Kasumi-1 (cell line): ENCODE measurements at places on chromosomes 12 and 14.

DNA sequence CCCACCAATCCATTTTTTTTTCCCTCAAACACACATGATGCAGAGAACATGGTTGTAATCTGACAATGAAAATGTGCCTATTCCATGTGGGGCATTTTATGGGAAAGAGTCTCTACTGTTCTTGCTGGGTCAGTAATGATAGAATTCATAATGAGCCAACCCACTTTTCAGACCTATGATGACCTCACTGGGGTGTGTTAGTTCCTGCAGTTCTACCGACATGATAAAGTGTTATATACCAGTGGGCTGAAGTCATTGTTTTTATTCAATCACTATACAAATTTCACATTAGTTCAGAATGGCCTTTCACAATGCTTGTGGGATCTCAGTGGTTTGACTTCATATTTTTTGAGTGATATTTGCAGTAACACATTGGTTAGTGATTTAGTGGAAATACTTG, 47.5 kb downstream of the PPFIBP1 start:
- DNase-seq: no peak

- DNase-seq: no peak
Measured at GRCh38 chr14:100723135-100723829, 3.4 kb upstream of the DLK1 start.

DNA sequence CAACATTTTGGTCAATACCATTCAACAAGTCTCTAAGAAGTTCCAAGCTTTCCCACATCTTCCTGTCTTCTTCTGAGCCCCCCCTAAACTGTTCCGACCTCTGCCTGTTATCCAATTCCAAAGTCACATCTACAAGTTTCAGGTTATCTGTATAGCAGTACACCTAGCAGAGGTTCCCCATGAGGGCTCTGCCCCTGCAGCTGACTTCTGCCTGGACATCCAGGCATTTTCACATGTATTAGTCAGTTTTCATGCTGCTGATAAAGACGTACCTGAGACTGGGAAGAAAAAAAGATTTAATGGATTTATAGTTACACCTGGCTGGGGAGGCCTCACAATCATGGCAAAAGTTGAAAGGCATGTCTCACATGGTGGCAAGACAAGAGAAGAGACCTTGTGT, 10.2 kb upstream of the PLA2G1B start:
- no peak for DNase-seq

GRCh38 chr14:34498684-34499412, 36.8 kb upstream of the SPTSSA start:
- DNase-seq: peak; percentile 28

DNA sequence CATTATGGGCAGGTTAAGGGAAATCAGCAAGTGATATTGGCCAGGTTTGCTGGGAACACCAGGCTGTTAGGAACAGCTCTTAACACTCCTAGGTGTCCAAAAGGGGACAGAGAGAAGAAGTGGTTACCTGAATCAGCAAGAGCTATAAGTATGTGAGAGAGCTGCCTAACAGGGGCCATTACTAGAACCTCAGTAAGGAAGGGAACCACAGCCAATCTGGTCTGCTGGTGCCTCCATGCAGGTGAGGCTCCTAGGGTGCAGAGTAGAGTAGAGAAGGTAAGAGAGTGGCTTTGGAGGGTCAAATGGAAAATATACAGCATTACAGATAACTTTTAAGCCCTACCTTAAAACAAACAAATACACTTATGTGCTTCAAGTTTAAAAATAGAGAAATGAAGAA, 36.6 kb upstream of the CCT2 start:
- DNase-seq: no peak

- no peak for DNase-seq
Measured at GRCh38 chr12:18165889-18166288, 75.9 kb upstream of the RERGL start.

DNA sequence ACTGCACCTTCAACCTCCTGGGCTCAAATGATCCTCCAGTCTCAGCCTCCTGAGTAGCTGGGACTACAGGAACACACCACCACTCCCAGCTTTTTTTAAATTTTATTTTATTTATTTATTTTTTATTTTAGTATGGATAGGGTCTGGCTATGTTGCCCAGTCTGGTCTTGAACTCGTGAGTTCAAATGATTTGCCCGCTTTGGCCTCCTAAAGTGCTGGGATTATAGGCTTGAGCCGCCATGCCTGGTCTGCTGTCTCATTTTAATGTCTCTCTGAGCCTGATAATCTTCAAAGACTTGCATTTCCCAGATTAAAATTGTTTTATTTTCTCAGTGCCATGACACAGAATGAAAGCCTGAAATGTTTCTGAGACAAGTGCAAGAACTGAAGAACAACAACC, 1.2 kb upstream of the INHBC start:
- DNase-seq: no peak

GRCh38 chr12:120573560-120573959, 7.6 kb downstream of the POP5 start:
- no peak for DNase-seq

- DNase-seq: no peak
Measured at GRCh38 chr14:104011824-104012517, 69.6 kb upstream of the RD3L start.

DNA sequence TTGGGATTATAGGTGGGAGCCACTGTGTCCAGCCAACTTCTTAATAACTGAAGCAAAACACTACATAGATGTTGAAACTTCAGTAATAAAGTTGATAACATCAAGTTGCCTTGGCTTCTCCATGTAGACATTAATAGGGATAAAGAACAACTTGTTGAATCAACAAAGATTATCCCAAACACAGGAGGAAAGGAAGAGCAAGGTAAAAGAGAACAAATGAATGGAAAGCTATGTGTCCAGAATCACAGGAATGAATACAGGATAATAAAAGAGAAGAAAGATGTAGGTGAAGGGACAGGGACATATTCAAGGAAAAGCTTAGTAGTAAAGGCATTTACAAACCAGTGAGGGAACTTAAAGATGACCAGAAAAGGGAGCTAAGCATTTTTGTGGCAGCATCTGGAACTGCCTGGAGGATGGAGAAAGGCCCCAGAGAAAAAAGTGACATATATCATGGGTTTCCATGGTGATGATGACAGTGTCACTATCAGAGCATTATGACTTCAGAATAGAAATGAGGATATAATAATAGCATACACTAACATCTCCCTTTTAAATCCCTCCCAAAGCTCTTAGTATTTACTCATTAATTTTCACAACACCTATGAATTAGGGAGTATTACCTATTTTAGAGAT, 24.0 kb upstream of the MDM1 start:
- no peak for DNase-seq

GRCh38 chr14:54647378-54647777, 80.5 kb downstream of the SAMD4A start:
- no peak for DNase-seq

DNA sequence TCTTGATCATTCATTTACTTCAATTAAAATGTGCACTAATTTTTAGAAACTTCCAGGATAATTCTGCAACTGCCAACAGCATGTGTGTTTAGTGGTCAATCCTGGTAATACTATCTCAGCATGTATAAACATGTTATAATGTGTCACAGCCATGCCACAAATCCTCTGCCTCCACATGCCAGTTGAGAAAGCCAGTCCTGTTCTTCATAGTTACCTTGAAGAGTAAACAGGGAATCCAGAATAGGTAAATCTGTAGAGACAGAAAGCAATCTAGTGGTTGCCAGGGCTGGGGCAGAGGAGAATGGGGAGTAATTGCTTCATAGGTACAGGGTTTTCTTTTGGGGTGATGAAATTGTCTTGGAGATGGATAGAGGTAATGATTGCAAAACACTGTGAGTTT, 85.9 kb downstream of the ARMH4 start:
- no peak for DNase-seq

GRCh38 chr12:131087302-131087818, 133.7 kb downstream of the ADGRD1 start:
- DNase-seq: no peak

- DNase-seq: no peak
Measured at GRCh38 chr12:103278329-103278728, 217.4 kb downstream of the C12orf42 start.

DNA sequence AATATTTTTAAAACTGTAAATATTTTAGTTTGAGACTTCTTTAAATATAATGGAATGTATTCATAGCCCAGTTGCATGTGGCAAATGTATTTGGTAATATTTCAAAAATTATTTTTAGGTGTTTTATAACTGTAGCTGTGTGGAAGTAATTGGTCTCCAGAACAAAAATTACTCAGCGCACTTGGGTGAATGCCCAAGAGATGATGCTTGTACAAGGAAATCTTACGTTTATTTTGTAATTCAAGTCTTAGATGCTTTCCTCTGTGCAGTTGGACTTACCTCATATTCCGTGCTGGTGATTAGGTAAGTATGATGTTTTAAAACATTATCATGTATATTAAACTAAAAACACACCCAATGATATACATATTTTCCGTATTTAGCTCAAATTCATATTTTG, 76.7 kb upstream of the SLCO1B1 start:
- no peak for DNase-seq

DNA sequence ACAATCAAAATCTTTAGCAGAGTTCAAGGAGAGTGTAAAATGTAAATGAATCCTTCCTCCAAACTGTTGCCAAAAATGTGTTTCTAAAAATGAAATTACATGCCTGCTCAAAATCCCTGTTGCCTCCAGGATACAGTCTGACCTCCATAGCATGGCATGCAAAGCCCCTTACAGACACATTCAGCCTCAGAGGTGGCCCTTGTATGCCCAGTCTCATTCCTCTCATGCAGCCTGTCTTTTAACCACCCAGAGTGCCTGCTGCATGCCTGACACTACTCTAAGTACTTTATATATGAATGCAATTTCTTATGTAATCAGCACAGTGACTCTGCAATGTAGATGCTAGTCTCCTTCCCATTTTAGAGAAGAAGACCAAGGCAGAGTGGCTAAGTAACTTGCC, 24.4 kb upstream of the PTPRQ start:
- DNase-seq: no peak

DNA sequence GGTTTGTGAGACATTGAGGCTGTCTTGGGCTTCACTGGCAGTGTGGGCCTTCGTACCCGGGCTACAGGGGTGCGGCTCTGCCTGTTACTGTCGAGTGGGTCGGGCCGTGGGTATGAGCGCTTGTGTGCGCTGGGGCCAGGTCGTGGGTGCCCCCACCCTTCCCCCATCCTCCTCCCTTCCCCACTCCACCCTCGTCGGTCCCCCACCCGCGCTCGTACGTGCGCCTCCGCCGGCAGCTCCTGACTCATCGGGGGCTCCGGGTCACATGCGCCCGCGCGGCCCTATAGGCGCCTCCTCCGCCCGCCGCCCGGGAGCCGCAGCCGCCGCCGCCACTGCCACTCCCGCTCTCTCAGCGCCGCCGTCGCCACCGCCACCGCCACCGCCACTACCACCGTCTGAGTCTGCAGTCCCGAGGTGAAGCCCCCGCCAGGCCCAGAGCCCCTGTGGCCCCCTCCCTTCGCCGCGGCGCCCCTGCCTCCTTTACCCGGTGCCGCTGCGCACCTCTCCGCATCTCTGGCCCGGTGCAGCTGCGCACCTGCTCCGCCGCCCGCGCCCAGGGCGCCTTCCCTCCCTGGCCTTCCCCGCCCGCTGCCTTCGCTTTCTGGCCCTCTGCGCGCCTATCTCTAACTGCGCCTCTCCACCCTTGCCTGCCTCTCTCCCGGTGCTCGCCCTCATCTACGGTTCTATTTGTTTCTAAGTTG, at the start of gene ENO2:
Gene ENO2, plus strand, starts transcription at position 335 of the 701 bp plus-strand sequence. CDS start 1,253 bp downstream, outside the sequence.
- peak; percentile 8 for DNase-seq

- DNase-seq: no peak
Measured at GRCh38 chr12:42962384-42962783, 372.8 kb upstream of the PRICKLE1 start.

DNA sequence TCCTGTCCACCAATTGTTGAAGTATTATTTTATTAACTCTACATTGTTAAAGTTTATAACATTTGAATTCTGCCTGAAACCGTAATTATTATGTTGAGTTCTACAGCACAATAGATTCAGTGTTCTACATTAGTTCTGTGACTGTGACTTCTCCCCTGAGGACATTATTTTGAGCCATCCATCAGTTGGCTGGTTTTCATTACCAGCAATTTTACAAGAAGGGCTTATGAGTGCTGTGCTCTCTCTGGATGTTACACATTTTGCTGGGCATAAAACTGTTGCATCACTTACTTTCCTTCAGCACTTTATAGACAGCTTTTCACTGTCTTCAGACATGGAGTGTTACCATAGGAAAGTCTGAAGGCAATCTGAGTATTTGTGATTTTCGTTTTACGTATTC, 118.2 kb upstream of the KITLG start:
- DNase-seq: no peak

- no peak for DNase-seq
Measured at GRCh38 chr14:101758913-101759593, 2.5 kb upstream of the PPP2R5C start.

- no peak for DNase-seq
Measured at GRCh38 chr12:53222806-53223261, 9.2 kb downstream of the RARG start.

- no peak for DNase-seq
Measured at GRCh38 chr14:103897075-103897947, 30.9 kb upstream of the TDRD9 start.

- peak; percentile 85 for DNase-seq
Measured at GRCh38 chr14:92531106-92531873, 17.7 kb downstream of the RIN3 start.

- no peak for DNase-seq
Measured at GRCh38 chr12:15651371-15651770, 137.8 kb downstream of the EPS8 start.

- DNase-seq: no peak
Measured at GRCh38 chr12:76284816-76285750, 63.1 kb downstream of the BBS10 start.

- DNase-seq: no peak
Measured at GRCh38 chr12:52214421-52214802, 18.6 kb upstream of the KRT7 start.

- DNase-seq: no peak
Measured at GRCh38 chr12:130016986-130017385, 113.2 kb upstream of the TMEM132D start.

GRCh38 chr14:93804654-93805053, 16.4 kb upstream of the PRIMA1 start:
- DNase-seq: no peak

GRCh38 chr12:125314051-125314755, 249.0 kb downstream of the AACS start:
- DNase-seq: no peak

- no peak for DNase-seq
Measured at GRCh38 chr12:138898-139534, 72.4 kb downstream of the IQSEC3 start.

DNA sequence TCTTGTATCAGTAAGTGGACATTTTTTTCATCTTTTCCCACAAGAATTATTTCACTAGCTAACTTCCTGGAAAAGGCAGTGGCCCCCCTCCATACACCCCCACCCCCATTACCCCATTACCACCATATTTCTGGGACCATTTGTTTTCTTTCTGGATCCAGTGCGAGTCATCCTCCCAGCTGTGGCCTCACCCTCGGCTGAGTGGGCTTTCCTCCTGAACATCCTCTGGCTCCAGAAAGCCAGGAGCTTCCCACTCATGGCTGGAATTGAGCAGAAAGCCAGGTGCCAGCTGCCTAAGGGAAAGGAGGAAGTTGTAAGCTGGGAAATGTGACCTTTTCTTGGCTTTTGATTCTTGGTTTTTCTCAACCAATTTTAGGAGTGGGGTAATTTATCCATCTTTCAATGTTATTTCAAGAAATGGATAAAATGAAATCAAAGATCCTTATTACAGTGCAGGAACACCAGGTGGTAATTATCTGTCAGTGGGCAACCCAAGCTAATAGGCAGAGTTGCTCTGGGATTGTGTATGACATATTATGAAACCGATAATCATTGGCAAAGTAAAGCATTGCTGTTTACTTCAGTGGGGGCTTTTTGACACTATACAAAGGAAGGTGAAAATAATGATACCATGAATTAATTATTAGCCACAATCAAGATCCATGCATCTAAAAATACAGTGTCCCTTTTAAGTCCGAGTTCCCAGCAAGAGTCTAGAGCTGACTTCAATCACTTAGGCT, 124.6 kb downstream of the KICS2 start:
- no peak for DNase-seq

- no peak for DNase-seq
Measured at GRCh38 chr14:35940291-35940690, 114.2 kb downstream of the BRMS1L start.
